ENCODE measurements at places on chromosomes 2 and 18.

GRCh38 chr2:26991717-26992116, 21.3 kb downstream of the MAPRE3 start:
- DNase-seq = no peak

DNA sequence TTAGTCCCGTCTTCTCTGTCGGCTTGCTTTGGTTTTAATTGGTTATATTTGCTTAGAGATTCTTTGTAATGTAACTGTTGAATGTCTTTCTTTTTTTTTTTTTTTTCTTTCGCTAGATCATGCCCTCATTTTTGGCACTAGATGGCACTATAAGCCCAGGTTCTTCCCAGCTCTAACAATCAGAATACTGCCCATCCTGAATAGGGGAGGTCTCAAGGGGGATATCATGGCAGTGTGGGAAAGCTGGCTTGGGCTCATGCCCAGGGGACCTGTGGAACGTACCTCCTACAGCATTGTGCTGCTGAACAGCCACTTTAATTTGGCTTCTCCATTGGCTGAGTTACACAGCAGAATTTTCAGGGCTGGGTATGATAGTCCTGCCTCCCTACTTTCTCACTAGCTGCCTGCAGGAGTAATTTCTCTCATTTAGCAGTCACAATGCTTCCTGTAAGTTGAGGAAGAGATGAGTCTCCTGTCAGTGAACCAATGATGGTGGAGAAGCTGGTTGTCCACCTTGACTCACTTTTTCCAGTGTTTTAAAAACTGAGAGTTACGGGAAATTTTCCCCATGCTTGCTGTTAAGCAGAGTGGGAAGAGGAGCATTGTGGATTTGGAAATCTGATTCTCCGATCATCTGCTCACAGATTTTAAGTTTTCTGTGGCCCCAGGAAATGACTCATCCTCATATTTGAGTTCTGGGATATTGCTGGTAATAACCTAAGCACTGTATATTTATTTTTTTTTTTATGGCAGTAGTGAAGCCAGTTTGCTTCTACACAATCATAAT, 47.2 kb downstream of the RAD51AP2 start:
- DNase-seq = no peak

GRCh38 chr2:238684362-238685326, 163.2 kb upstream of the TWIST2 start:
- DNase-seq = peak; percentile 99

GRCh38 chr2:227029426-227030105, 134.4 kb downstream of the COL4A4 start:
- DNase-seq = no peak

DNA sequence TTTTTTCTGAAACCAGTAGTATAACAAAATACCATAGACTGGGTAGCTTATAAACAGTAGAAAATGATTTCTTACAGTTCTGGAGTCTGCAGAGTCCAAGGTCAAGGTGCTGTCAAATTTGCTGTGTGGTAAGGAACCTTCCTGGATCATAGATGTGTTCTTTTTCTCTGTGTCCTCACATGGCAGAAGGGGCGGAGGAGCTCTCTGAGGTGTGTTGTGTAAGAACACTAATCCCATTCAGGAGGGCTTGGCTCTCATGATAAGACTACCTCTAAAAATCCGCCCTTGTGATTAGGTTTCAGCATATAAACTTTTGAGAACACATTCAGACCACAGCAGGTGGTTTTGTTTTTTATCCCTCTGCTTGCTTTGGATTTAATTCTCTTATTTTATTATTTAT, 25.7 kb downstream of the ANKRD62 start:
- DNase-seq = no peak

Data from HS-5 (cell line).